ENCODE measurements at places on chromosomes 6 and 20. TPM values are rescaled to one million over a fixed set of nuclear protein-coding genes. Genes with fewer than 3 reads are reported as not detected.
A peak's percentile ranks its signal among the peaks of the same experiment; 100 is the strongest.

DNA sequence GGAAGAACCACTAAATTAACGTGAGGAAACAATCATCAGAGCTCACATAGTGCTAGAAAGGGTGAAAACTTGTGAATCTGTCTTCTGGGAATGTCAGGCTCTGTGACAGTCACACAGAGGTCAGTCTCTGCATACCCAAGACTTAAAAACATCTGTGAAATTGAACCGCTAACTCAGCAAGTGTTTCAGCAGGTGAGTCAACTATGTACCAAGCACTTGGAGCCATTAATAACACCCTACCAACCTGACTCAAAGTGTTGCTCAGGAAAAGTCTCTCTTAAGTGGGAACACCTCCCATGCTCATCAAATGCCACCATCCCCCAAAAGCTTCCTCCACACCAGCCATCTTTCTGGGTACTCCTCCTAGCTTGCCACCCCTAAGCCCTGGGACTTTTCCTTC lies 92.3 kb upstream of the CARMIL1 start:
- H3K4me3 ChIP-seq = no peak overlapping the region
- no peaks in the 10 kb centered on the region for H3K36me3 ChIP-seq
- H3K27ac ChIP-seq = no peak overlapping the region
- no peak for DNase-seq
- no peaks in the 10 kb centered on the region for H3K4me1 ChIP-seq

The RAET1E gene
- 0.32 TPM for polyA plus RNA-seq

DNA sequence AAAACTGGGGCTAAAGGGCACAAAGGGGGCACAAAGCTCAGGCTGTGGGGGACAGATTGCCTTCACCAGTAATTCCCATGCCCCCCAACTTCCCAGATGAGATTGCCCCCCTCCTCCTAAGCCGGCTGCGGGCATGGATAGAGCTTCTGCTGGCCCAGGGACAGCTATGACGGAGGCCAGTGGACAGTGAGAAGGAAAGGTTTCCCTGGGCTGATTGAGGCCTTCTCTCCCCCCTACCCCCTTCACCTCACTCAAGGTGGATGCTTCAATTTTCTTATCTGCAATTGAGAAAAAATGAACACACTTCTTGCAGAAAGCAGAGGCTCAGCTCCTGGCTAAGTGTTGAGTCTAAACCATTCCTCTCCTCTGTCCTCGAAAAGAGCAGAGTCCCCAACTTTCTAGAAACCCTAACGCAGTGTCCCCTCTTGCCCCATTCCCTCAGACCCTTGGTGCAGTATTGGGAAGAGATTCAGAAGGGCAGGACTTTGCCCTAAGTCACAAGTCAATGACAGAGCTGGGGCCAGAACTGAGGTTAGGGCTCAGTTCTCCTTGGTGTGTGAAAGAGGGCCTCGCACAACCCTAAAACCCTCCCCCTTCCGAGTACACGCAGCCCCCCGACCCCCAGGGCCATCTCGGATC lies 808 bp downstream of the SDC4 start:
- peak overlapping the region; percentile 62 for H3K4me3 ChIP-seq
- peaks cover 14% of the 10 kb centered on the region for H3K27me3 ChIP-seq
- no peaks in the 10 kb centered on the region for H3K36me3 ChIP-seq
- peak overlapping the region; percentile 33 for H3K27ac ChIP-seq
- DNase-seq = no peak

GRCh38 chr20:58308680-58309527 lies 611 bp upstream of the RAB22A start:
- H3K4me1 ChIP-seq = peaks cover 9% of the 10 kb centered on the region
- no peaks in the 10 kb centered on the region for H3K27me3 ChIP-seq
- peak overlapping the region; percentile 66 for H3K4me3 ChIP-seq

DNA sequence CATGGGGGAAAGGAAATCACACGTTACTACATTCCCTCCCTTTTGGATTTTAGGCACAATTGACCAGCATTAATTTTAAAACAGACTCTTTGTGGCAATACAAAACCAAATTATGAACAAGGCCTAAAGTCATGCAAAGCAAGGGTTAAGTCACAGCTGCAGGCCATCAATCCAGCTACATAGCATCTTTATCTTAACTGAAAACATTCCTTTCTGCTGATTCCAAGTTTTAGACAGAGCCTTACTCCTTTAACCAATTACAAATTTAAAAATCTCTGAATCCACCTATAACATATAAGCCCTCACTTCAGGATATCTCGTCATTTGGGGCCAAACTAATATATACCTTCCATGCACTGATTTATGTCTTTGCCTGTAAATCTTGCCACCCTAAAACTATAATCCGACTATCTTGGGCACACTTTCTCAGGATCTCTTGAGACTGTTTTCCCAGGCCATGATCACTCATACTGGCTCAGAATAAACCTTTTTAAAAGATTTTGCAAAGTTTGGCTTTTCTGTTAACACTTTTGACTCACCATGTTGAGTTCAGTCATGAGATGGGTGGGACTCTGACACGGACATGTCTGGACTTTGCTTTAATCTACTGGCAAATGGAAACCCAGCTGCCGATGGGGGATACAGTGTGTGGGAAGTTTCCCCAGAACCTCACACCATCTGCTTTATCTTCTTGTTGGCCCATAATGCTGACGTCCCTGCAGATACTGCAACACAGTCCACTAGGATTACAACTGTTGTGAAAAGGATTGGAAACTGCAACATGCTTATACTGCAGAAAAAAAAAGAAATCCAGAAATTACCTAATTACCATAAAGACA lies 757.0 kb downstream of the PTPRT start:
- no peak overlapping the region for H3K4me3 ChIP-seq
- H3K36me3 ChIP-seq = no peaks in the 10 kb centered on the region
- H3K27ac ChIP-seq = no peak overlapping the region
- no peak for DNase-seq
- H3K27me3 ChIP-seq = no peaks in the 10 kb centered on the region

The PCIF1 gene
- 49.9 TPM for polyA plus RNA-seq

- peaks cover 98% of the 10 kb centered on the region for H3K27me3 ChIP-seq
- peaks cover 26% of the 10 kb centered on the region for H3K4me1 ChIP-seq
- no peak for DNase-seq
- no peaks in the 10 kb centered on the region for H3K36me3 ChIP-seq
- H3K4me3 ChIP-seq = peak overlapping the region; percentile 77
Observed at GRCh38 chr6:105991561-105992314, 94.4 kb upstream of the PRDM1 start.

GRCh38 chr20:50376179-50376887 lies 133.8 kb upstream of the PTPN1 start:
- DNase-seq = no peak
- H3K27ac ChIP-seq = no peak overlapping the region
- no peaks in the 10 kb centered on the region for H3K27me3 ChIP-seq
- H3K4me3 ChIP-seq = no peak overlapping the region
- H3K36me3 ChIP-seq = no peaks in the 10 kb centered on the region

- H3K4me1 ChIP-seq = no peaks in the 10 kb centered on the region
- no peaks in the 10 kb centered on the region for H3K36me3 ChIP-seq
- H3K27me3 ChIP-seq = no peaks in the 10 kb centered on the region
Observed at GRCh38 chr20:52060794-52061714, 130.5 kb downstream of the ZFP64 start.

GRCh38 chr6:143485967-143486366 lies 25.6 kb downstream of the FUCA2 start:
- H3K27ac ChIP-seq = no peak overlapping the region
- no peaks in the 10 kb centered on the region for H3K36me3 ChIP-seq
- no peaks in the 10 kb centered on the region for H3K4me1 ChIP-seq
- no peak overlapping the region for H3K4me3 ChIP-seq
- no peaks in the 10 kb centered on the region for H3K27me3 ChIP-seq

DNA sequence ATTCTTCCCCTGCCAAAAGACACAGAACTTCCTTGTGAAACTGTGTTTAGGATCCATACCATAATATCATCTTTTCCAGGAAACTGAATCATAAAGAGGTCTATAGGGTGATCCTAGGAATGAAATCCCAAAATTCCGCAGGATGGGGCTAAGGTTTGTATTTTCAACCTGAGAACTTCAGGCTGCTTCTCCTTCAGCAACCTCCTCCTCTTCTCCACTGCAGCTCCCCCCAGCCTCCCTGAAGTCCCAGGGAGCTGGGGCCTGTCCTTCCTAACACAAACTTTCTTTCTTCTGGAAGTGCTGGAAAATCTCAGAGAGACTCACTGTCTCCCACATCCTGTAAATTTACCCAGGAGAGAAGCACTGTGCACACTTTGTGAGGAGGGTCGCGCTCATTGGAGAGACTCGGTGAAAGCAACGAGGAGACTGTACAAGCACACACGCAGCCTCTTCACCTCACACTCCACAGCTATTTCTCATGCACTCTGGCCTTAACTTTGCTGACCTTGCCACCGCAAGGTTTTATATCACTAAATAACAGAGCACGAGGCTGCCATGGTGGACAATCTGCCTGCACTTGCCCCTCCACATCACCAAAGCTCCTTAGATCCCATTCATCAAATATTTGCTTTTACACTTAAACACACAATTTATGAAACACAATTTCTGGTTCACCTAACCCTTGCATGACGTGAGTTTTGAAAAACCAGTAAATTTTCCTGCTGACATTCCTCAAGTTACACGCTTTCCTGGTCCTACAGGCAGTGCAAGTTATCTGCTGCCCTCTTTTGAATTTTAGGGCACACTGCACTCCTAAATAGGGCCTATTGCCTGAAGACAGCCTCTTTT lies 14.3 kb downstream of the ID4 start:
- no peak for DNase-seq
- peak overlapping the region; percentile 7 for H3K4me3 ChIP-seq
- H3K27me3 ChIP-seq = no peaks in the 10 kb centered on the region
- peak overlapping the region; percentile 63 for H3K27ac ChIP-seq

- no peak overlapping the region for H3K27ac ChIP-seq
- no peak for DNase-seq
- H3K4me1 ChIP-seq = no peaks in the 10 kb centered on the region
- no peaks in the 10 kb centered on the region for H3K36me3 ChIP-seq
- H3K27me3 ChIP-seq = no peaks in the 10 kb centered on the region
Observed at GRCh38 chr6:23478312-23478711, 647.7 kb upstream of the NRSN1 start.

The OPRM1 gene
- 2.5 TPM for polyA plus RNA-seq

The HLA-DRB5 gene
- 1.8 TPM for polyA plus RNA-seq

- peaks cover 65% of the 10 kb centered on the region for H3K27me3 ChIP-seq
- no peak for DNase-seq
Observed at GRCh38 chr6:98835149-98836024, 1.0 kb downstream of the POU3F2 start.

DNA sequence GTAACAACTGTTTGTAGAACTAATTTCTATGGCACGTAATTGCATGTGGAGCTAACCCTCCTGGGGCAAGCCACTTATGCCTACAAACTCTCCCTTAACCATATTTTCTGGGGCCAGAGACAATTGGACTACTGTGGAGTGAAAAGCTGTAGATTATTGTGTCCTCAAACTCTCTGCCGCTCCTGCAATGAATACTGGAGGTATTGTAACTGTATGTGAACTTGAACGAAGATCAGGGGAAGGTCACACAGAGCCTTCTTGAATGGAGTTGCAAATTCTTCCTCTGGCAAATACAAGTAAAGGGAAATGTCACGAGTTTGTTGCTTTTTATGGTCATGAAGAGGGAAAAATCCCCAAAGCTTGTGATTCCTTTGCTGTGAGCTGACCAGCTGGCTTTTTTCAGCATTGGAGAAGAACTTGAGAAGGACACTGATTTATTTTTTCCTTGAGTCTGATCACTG lies 18.2 kb downstream of the AKAP12 start:
- peaks cover 4% of the 10 kb centered on the region for H3K36me3 ChIP-seq
- no peak overlapping the region for H3K4me3 ChIP-seq
- H3K27me3 ChIP-seq = no peaks in the 10 kb centered on the region
- DNase-seq = peak; percentile 38

- H3K27ac ChIP-seq = no peak overlapping the region
- peaks cover 4% of the 10 kb centered on the region for H3K4me1 ChIP-seq
- no peaks in the 10 kb centered on the region for H3K36me3 ChIP-seq
- no peak for DNase-seq
Observed at GRCh38 chr6:30091577-30092381, 16.2 kb upstream of the RNF39 start.

DNA sequence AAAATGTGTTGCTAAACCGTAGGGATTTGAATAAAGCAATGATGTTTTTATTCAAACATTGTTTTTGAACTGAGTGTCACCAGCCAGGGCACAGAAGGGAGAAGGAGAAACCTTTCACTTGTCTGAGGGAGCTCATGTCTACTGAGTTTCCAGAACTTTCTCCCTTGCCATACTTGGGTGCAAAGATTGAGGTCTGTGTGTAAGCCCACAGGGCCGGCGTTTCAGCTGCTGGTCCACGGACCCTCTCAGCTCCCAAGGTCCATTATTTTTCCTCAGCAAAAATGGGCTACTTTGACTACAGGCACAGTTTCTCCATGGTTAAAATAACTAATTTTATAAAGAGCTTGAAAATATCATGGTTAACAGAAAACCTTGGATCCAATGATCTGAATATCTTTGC lies 32.6 kb downstream of the PSMG4 start:
- no peaks in the 10 kb centered on the region for H3K27me3 ChIP-seq
- peaks cover 24% of the 10 kb centered on the region for H3K4me1 ChIP-seq
- no peak overlapping the region for H3K27ac ChIP-seq
- no peak overlapping the region for H3K4me3 ChIP-seq
- no peak for DNase-seq
